SK-N-MC (cell line): ENCODE measurements at places on chromosomes 2 and 18.

- DNase-seq, result no peak
Measured at GRCh38 chr2:241989074-241989473, 119.5 kb downstream of the RTP5 start.

- DNase-seq, result no peak
Measured at GRCh38 chr2:199756743-199757142, 94.2 kb downstream of the FTCDNL1 start.

GRCh38 chr18:39366656-39367055 is 1801.1 kb upstream of the CELF4 start:
- DNase-seq, result no peak

GRCh38 chr2:43051338-43051737 is 175.1 kb downstream of the ZFP36L2 start:
- DNase-seq, result no peak

- DNase-seq, result no peak
Measured at GRCh38 chr2:45607701-45608100, 3.4 kb downstream of the SRBD1 start.

DNA sequence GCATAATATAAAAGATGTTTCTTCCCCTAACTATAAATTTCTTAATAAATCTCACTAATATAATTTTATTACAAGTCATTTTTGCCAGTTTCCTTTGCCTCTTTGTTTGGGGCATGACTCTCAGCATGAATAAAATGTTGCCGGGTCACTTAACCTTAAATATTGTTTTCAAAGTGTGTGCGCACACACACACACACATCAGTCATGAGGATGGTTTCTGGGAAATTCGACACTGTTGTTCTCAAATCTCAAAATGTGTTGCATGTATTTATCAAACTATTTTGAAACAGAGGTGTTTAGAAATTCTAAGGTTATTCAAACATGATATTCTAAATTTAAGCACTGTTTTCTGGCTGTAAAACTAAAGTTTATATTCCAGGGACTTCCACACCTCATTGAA is 31.5 kb downstream of the FAP start:
- no peak for DNase-seq

DNA sequence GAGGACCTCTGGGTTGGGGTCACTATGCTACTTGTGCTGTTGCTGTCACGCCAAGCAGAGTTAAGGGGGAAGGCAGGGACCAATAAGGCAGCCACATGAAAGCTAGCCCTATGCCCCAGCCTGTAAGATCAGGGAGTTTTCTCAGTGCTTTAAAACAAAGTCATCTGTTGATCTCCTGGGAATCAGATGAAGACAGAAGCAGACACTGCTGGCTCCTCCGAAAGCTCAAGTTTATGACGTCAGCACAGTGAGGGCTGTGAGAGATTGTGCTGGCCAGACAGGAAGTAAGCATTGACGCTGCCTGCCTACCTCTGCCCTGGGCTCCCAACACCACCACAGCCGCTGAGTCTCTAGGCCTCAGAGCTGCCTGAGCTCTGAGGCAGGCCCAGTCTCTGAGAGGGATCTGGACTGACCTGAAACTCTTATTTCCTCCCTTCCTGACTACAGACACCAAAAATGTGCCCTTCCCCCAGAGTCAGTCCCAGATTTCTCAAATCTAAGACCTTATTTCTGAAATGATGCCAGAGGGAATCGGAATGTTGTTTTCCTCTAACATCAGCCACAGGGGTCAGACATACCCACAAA is 118.1 kb upstream of the EPAS1 start:
- DNase-seq, result no peak

- no peak for DNase-seq
Measured at GRCh38 chr2:193584522-193584938, 1389.8 kb upstream of the TMEFF2 start.
